ENCODE measurements at places on chromosomes 6 and 20.

GRCh38 chr20:2825761-2826160 is 9.6 kb downstream of the TMEM239 start:
- DNase-seq, result no peak

DNA sequence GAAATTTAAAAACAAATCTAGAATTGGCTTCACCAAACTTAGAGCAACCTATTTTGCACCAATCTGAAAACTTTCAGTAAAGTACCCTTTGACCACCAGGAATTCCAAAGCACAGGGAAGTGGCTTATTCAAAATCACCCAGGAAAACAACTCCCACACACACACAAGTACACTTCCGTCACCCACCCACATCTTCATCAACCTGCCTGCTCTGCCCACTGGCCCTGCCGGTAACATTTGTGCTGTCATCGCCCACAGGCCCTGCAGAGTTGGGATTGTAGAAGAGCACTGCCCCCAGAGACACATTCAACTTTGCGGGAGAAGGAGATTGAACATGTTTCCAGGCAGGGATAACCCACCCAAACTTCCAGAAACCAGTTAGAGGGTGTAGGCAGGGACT is 19.3 kb upstream of the SCML4 start:
- no peak for DNase-seq

DNA sequence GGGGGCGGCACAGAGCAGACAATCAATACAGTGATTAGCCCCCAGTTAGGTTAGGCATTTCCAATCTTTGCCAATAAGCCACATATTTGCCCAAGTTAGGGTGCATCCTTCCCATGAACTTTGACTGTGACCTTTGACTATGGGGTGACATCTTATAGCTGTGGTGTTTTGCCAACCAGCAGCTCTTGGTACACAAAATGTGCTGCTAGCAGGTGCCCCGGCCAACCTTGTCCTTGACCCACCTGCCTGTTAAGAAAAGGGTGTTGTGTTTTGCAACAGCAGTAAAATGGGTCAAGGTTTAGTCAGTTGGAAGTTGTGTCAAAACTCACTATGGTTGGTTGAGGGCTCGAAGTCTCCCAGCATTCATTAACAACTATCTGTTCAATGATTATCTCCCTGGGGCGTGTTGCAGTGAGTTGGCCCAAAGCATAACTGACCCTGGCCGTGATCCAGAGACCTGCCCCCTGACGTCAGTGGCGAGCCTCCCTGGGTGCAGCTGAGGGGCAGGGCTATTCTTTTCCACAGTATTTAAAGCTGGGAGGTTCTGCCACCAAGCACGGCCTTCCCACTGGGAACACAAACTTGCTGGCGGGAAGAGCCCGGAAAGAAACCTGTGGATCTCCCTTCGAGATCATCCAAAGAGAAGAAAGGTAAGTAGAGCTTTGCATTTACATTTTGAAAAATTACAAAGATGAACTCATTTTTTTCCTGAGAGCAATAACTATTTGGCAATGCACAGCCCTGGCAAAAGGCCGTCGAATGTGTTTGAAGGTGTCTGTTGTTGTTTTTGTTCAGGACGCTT is at the start of gene PCK1:
Gene PCK1 (plus strand): TSS at position 557 of the 802 bp plus-strand sequence. CDS start 302 bp downstream, outside the sequence.
- DNase-seq, result no peak

DNA sequence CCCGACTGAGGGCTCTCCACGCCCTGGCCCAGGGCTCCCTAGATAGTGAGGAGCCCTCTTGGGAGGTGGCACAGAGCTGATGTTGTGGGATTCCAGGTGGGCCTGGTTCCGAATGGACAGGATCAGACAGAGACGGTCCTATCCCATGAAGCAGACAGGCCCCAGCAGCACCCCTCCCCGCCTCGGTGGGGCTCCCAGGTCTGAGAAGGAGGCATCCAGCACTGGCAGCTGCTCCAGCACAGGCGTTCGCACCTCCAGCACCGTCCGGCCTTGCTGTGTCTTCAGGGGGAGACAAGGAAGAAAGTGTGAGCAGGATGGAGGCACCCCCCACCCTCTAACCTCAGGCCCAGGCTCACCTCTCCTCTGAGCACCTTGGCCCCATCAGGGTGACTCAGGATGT is 28.7 kb downstream of the COL11A2 start:
- no peak for DNase-seq

DNA sequence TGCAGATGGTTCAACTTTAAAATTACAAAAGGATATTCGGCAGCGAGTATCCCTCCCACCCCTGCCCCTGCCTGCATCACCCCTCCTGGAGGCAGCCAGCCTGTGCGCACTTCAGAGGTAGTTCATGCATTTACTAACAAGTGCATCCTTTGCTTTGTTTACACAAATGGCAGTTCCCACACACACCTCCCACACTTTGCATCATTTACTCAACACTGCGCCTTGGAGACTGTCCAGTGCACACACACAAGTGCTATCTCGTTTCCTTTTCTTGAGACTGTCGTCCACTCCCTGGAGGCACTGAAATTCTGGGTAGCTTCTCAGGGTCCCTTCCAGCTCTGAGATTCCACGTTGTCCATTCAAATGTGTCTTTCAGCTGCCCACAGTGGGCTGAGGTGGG is 53.1 kb upstream of the VSX1 start:
- no peak for DNase-seq

- DNase-seq, result no peak
Observed at GRCh38 chr6:37305841-37306425, 47.9 kb upstream of the RNF8 start.

- no peak for DNase-seq
Observed at GRCh38 chr20:2385496-2385895, 4.8 kb downstream of the TGM6 start.

- DNase-seq, result peak; percentile 78
Observed at GRCh38 chr6:169571123-169571962, 130.5 kb downstream of the WDR27 start.

- DNase-seq, result no peak
Observed at GRCh38 chr6:56852260-56853010, 102.5 kb upstream of the BEND6 start.

DNA sequence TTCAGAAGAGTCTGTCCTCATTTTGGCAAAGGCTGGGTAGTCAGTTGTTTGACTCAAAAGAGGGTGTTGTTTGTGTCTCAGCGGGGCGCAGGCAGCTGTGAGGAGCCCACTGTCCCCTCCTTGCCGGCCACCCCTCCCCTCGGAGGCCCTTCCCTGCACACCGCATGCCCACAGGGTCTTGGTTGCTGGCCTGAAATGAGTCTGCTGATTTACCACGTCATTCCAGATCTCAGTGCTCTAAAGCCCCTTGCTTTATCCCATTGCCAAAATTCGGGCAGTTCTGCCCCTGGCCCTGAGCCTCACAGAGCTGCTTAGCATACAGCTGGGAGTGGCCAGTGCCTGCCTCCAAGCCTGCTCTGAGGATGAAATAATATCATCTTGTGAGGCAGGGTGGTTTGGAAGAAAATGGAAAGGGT is 220.7 kb downstream of the UST start:
- DNase-seq, result no peak

DNA sequence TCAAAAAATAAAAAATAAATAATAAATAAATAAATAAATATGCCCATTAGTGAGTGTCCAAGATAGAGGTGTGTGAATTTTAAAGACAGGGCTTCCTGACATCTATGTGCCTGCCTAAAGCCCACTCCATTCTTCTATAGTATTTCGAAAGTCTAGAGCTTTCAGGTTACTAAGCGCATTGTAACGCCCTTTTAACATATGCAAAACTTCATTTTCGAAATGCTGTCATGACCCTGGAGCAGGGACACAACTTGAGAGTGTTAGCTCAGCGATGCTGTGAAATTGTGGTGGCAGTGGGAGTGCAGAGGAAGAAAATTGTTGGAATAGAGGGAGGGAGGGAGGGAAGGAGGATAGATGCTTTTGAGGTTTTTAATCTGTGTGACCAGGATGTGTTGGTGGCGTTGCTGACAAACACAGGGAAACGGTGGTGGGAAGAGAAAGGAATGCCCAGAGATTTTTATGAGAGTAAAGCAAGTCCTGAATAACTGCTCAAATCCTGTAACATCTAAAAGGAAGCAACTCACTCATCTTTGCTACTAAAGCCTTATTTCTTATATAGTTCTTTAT is 169.3 kb downstream of the ARID1B start:
- no peak for DNase-seq

DNA sequence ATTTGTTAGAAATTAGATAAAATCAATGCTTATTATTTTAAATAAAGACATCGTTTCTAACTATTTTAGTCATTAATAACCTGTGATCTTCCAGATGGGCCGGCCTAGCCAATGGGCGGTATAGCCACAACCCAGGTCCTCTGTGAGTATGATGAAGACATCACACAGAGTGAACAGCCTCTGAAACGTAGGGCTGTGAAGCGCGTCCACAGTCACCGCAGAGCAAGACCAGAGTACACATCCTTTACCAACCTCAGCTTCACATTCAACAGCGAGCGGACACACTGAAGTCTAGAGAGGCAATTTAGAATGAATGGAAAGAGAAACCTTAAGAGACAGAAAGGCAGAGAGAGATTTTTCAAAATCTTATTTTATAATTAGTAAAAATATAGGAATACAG is 125.0 kb upstream of the RPS6KA2 start:
- no peak for DNase-seq

DNA sequence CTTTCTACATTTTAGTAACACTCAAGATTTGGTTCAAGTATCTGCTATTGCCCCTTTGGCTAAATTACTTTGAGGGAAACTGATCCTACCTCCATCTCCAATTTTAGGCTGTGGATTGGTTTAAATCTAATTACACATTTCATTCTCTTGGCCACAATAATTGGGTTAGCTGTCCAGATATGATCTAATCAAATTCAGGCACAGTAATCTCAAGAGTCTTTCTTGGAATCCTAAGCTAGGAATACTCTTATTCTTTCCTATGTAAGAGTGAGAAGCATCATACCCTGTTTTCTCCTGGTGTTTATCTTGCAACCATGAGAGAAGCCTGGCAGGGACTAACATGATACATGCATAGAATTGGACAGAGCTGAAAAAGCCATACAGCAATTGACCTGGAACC is 300.4 kb upstream of the MARCKS start:
- no peak for DNase-seq

GRCh38 chr20:63463400-63464288 is 8.8 kb downstream of the KCNQ2 start:
- DNase-seq, result no peak

DNA sequence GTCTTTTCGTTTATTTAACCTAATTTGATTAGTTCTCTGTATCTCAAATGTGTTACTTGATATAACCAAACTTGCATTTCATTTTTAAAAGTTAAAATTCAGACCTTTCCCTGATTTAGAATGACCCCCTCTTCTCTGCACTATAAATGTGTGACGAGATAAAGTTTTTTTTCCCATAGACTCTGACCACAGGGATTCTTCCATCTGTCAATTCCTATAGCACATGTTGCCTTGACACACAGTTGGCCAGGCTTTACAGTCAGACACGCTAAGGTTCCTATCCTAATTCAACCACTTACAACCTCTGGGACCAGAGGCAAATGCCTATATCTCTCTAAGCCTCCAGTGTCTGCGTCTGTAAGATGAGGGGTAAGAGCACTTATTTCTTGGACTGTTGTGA is 40.6 kb downstream of the KCNS1 start:
- DNase-seq, result no peak

DNA sequence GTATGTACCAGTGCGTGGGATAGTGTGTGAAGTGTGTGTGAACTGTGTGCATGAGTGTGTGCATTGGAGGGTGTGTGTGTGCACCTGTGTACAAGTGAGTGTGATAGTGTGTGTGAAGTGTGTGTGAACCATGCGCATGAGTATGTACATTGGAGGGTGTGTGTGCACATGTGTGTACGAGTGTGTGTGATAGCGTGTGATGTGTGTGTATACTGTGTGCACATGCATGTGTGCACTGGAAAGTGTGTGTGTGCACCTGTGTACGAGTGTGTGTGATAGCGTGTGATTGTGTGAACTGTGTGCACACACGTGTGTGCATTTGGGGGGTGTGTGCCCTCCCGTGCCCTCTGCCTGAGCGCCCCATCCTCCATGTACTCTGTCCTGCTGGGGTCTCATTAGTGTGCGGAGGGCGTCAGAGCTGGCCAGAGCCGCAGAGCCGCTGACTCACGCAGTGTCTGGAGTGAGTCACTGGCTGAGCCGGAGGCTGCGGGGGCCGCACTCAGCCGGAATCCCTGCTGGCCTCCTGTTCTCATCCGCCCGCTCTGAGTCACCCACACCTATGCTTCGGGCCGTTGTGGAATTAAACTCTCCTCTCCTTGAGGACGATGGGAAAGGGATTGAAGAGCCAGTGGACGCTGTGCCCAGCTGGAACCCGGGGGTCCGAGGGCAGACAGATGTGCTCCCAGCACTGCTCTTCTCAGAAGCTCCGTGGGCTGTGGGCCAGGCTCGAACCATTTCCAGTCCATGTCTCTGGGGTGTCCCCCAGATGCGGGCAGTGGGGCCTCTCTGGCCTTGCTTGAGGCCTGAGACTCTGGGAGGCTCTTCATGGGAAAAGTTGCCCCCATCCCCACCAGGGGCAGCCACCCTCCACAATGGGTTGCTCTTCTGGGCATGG is 27.3 kb upstream of the STX16 start:
- peak; percentile 96 for DNase-seq

DNA sequence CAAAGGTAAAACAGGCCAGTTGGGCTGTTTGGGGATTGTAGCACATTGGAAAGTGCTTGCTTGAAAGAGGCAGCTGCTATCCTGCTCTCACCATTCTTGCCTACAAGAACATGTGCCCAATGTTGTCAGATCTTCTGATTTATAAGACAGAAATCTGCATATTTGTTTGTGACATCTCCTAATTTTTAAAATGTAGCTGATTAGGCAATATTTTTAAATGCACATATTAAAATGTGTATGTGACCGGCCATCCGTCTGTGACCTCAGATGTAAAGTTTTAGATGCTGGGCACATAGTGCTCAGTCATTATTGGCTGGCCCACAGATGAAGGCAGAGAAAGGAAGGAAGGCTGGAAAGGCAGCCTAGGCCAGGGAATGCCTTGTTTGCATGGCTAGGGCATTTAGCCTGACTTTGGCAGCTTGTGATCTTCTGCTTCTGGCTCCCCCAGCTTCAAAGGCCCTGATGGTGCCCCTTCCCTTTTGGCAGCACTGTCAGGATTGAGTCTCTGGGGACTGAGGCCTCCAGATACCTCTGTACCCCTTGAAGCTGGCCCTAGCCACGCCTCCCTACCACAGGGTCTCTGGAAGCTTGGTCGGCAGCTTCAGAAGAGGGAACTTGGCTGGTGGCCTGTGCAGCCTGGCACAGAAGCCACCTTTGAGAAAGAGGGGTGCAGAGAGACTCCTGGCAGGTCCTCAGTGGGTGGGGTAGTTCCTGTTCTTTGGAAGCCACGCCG is 6.4 kb downstream of the SNPH start:
- DNase-seq, result no peak

GRCh38 chr6:25326126-25326525 is 47.0 kb downstream of the CARMIL1 start:
- no peak for DNase-seq

Measured in fibroblast of skin of back (primary cell).